ENCODE measurements at places on chromosomes 1 and 21. TPM values are rescaled to one million over a fixed set of nuclear protein-coding genes. Genes with fewer than 3 reads are reported as not detected.

DNA sequence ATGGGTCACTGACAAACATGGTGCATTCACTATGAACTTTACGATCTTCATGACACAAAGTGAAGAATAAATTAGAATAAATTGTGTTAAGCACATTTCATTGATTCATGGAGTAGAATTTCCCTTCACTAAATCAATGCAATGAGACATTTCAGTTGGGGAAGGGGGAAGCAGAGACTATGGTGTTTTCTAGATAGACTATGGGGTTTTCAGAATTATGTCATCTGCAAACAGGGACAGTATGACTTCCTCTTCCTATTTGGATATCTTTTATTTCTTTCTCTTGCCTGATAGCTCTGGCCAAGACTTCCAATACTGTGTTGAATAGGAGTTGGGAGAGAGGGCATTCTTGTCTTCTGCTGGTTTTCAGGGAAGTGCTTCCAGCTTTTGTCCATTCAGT is 80.0 kb upstream of the C1orf105 start:
- no peak for DNase-seq

Gene METTL18
- 10.1 TPM for total RNA-seq

DNA sequence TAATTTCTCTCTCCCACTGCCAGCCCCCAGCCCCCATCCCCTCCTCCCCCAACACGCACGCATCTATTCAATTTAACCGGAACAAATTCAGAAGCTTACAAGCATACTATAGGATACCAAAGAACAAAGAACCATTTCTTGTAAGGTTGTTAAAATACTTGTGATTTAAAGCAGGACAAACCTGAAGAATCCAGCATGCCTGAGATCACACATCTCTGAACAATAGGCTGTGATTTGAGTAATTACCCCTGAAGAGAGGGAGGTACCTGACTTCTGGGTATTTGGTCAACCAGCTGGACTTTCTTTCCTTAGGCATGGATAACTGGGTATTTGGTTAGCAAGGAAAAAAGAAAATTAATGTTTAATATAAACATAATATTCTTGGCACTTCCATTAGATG is 105.1 kb downstream of the NMNAT2 start:
- no peak for DNase-seq

DNA sequence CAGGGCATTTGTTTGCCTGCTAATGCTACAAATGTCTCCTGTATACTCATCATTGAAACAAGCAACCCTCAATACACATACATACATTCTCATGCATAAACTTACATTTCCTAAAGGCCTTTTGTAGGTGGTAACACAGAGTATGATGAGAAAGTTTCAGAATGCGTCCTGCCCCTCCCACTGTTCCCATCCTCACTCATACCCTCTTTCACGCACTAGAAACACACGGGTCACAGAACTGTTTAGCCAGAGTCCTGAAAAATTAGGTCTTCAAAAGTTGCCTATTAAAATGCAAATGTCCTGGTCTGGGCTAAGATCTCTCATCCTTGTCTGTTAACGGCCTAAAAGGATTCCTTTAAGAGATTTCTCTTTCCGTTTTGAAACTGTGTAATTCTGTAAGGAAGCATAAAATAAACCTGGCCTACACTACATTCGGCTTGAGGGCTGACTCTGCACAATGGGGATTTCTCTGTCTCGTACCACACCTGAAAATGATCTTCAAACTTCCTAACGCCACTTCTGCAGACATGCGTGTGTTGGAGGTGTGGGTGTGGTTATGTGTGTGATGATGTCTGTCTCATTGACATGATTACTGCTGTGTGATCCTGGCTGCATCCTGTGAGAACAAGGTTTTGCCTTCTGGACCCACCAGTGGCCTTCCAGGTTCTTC is 5.3 kb upstream of the FCER1A start:
- no peak for DNase-seq

DNA sequence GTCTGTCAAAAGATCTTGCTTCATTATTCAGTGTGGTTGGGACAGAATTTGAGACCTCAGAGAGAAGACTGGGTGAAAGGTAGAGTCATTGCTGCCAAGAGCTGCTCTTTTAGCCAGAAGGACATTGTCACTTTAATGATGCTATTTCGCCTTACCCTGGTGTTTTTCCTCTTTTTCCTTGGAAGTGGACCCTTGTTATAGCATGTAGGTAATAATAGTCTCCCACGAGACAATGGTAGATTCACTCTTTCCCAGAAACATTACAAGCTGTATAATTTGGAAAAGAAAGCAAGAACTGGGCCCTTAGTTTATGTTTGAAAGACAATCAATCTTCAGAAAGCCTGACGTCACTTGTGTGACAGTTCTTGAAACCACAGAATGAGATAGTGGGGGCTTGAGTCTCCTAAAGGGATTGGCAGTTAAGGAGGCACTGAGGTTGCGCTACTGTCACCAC is 3.8 kb downstream of the SERTAD4 start:
- no peak for DNase-seq

Gene HSD17B7
- 32.9 TPM for total RNA-seq

DNA sequence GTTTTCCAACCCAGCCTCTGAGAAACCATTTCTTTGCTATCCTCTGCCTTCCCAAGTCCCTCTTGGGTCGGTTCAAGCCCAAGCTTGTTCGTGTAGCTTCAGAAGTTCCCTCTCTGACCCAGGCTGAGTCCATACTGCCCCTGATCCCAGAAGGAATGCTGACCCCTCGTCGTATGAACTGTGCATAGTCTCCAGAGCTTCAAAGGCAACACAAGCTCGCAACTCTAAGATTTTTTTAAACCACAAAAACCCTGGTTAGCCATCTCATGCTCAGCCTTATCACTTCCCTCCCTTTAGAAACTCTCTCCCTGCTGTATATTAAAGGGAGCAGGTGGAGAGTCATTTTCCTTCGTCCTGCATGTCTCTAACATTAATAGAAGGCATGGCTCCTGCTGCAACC is 23.8 kb downstream of the EIF2D start:
- no peak for DNase-seq

Gene RSPH1
- 0.30 TPM for total RNA-seq

DNA sequence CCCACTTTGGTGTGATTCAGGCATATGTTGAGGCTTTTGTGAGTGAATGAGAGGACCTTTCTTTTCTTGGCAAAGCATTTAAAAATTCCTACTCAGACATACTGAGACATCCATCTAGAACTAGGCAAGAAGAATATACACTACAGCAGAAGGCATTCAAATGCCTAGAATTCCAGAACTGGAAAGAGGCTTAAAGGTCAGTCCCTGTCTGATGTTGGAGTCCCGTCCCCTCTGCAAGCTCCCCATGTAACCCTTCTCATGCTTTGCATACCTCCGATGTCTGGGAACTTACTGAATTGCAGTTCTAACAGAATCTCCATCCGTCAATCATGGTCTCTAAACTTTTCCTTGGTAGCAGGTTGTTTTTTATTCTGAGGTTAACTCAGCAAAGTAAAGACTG is 152.9 kb downstream of the ATP6V1G3 start:
- no peak for DNase-seq

Gene FMO1
- total RNA-seq = not detected

DNA sequence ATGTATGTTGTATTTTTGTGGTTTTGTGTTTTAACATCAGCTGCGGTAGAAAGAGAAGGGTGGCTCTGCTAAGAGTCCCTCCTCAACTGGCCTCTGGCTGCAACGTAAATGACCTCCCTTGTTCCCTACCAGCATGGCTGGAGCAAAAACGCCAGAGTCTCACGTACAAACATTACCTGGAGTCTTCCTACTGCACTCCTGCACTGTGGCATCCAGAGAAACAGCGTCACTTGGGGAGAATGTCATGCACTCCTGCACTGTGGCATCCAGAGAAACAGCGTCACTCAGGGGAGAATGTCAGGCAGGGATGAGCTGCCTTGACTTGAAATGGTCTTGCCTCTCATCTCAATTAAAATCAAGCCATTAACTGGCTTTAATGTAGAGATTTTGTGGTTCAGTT is 314.2 kb downstream of the KIF26B start:
- no peak for DNase-seq

- DNase-seq = no peak
These were observed 56.6 kb downstream of the LAMC1 start for GRCh38 chr1:183079712-183080388.
